ENCODE measurements at places on chromosomes 5 and 9.
A peak's percentile ranks its signal among the peaks of the same experiment; 100 is the strongest.

DNA sequence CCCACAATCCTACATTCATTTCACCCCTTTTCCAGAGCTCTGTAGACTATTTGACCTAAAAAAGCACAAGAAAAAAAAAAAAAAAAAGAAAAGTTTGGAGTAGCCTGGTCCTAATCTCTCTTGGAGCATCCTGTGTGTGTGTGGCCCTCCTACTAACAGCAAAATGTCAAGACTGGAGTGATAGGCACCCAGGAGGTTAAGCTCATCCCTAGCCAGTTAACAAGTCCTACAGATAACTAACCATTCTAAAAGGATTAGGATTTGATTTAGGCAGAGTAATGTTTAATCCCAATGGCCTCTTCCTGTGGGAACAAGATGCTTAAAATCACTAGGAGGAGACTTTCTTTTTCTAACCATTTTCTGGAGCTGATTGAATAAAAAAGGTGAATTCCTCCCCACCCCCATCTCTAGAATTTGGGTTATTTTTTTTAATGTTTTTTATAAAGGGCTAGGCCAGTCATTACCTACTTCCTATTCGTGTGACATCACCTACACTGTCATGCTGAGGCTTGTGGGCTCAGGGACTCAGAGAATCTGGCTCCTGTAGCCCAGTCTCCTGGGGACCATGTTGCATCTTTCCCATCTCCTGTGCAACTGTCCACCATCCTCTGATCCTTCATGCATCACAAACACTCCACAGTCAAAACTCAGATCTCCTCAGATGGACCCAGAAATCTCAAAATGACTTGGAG is 43.2 kb upstream of the NR3C1 start:
- DNase-seq = peak; percentile 49

- DNase-seq = no peak
Observed at GRCh38 chr9:87517732-87518131, 20.1 kb downstream of the DAPK1 start.

- no peak for DNase-seq
Observed at GRCh38 chr9:91784673-91785446, 165.2 kb downstream of the ROR2 start.

DNA sequence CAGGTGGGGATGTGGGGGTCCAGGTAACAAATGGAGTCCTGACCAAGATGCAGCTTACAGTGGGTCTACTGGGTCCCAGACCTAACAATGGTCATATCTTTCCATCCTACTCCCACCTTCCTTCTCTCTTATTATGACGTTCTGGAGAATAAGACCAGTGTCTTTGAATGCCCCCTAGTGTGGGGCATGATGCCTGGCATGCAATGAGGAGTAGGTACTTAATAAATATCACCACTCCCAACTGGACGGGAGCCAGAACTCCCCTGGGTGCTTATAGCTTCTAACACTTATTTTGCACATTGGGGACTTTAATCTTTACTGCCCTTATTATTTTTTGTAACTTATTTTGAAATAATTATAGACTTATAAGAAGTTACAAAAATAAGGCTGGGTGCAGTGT is 98.2 kb downstream of the NDFIP1 start:
- no peak for DNase-seq

- DNase-seq = no peak
Observed at GRCh38 chr5:115439042-115439441, 105.5 kb downstream of the FEM1C start.

DNA sequence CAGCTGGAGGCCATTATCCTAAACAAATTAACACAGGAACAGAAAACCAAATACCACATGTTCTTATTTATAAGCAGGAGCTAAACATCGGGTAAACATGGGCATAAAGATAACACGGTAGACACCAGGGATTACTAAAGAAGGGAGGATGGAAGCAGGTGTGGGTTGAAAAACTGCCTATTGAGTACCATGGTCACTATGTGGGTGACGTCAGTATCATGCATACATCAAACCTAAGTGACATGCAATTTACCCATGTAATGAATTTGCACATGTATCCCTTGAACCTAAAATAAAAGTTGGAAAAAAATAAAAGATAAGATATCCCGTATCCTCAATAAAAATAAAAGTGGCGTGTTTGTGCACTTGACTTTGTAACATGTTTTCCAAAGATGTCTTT is 88.8 kb downstream of the DOCK8 start:
- DNase-seq = no peak

All from activated CD4-positive, alpha-beta memory T cell treated with anti-CD3 and anti-CD28 coated beads for 36 hours (primary cell).